DMS79 treated with DMSO at 0.1 percent for 48 hours (cell line): ENCODE measurements at places on chromosomes 13 and 19.

DNA sequence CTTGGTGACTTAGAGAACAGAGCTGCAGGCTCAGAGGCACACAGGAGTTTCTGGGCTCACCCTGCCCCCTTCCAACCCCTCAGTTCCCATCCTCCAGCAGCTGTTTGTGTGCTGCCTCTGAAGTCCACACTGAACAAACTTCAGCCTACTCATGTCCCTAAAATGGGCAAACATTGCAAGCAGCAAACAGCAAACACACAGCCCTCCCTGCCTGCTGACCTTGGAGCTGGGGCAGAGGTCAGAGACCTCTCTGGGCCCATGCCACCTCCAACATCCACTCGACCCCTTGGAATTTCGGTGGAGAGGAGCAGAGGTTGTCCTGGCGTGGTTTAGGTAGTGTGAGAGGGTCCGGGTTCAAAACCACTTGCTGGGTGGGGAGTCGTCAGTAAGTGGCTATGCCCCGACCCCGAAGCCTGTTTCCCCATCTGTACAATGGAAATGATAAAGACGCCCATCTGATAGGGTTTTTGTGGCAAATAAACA is 9.9 kb downstream of the APOC1 start:
- DNase-seq, result no peak

DNA sequence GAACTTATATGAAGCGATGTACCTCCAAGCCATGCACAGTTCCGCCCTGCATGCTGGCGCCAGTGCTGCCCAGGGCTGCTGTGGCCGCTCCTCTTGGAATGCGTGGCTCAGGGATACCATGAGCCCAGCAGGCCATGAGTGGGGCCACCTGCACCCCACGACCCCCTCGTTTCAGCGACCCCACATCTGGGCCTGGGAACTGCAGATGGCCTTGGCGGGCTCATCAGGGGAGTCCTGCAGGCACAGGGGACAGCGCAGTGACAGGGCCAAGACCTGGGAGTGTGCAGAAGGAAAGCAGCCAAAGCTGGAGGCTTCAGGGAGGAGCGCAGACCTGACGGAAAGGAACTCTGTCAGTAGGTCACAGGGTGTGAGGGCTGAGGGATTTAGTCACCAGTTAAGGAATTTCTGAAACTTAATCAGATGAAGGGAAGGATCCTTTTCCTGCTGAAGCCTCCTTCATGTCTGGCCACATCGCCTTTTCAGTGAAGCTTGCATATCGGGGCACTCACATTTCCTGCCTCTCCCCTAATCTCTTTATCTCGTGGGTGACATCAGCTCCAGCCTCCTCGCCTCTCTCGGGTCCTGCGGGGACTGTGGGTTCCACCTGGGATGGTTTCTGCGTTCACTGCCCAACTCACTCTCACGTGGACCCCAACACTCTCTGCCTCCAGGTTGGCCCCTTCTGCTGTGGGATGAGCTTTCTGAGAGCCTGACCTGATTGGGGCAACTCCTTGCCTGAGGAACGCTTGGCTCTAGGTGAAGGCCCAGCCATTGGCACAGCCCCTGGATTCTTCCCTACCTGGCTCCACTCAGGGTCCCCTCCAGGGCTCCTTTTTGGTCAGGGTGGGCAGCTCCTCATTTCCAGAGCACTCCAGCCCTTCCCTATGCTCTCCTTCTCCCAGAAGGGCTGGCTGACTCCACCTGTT is 123.5 kb downstream of the CRYL1 start:
- DNase-seq, result no peak

- no peak for DNase-seq
Measured at GRCh38 chr19:2060884-2061494, 9.9 kb upstream of the MKNK2 start.

DNA sequence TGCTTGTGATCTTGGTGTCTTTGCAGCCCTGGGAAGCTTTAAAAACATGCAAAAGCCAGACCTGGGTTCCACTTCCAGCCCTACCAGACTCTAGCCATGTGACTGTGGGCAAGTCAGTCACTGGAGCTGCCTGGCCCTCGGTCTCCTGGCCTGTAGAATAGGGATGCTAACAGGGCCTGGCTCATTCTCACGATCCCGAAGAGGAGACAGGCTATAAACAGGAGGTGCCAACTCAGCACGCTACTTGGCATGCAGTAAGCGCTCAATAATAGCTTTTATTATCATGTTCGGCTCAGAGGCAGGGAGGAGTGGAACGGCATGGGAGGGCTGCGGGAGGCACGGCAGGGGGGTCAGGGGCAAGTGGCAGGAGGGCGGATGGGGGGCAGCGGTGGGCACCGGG is 1.7 kb downstream of the CTXN1 start:
- DNase-seq, result no peak

DNA sequence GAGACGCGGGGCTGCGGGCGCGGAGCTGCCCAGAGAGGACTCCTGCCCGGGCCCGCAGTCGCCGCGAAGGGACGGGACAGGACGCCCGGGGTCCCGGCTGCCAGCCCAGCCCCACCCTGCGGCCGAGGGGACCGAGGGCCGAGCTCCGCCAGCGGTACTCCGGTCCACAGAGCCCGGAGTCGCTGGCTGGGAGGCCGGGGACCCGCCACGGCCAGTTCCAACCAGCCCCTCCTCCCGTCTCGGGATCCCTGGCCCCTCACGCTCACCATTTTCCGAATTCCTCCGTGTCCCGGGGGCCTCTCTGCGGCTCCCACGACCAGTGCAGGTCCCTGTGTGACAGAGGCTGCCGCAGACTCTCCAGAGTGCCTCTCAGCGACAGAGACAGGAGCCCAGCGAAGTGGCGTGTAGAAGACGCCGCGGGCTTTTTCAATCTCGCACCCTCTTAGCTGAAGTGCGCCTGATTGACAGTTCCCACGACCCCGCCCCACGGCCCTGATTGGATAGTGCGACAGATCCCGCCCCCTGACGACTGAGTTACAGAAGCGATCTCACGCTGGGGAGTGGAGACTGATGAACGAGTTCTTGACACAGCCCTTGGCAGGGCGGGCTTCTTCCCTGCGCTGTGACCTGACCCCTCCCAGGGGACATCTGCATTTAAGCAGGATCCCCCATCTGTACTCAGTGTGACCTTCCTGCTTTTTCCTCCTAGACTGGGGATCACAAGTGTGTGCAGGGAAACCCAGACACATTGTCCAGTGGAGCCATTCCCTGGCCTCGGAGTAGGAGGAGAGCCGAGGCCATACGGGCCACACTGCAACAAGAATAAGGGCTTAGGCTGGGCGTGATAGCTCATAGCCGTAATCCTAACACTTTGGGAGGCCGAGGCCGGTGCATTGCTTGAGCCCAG is 44.0 kb downstream of the ZNF823 start:
- peak; percentile 91 for DNase-seq

DNA sequence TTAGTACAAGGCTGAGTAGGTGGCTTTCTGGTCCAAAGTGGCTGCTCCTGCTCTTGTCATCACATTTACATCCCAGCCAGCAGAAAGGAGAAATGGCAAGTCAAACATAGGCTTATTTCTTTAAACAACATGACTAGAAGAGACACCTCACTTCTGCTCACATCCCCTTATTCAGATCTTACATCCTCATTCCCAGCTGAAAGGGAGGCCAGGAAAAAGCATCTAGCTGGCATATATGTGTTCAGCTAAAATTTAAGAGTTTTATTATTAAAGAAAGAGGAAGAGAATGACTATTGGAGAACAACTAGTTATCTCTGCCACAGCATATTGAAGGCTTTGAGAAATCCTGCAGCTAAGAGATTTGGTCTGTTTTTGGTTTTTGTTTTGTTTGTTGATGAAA is 34.1 kb downstream of the RGCC start:
- no peak for DNase-seq

DNA sequence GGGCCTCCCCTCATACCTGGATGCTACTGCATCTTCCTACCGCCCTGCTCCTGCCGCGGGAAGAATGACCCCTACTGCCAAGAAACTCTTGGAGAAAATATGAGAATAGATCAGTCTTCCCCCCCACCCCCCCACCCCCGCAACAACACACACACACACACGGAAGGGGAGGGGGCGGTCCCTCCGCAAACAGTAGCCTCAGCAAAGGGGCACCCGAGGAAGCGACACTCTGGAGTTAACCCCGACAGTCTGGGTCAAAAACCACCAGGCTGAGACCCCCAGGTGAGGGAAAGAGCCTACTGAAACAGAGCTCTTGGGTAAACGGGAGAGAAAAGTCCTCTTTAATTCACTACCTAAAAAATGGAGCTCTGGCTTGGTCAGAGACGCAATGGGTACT is 1.2 kb downstream of the MED26 start:
- DNase-seq, result no peak

DNA sequence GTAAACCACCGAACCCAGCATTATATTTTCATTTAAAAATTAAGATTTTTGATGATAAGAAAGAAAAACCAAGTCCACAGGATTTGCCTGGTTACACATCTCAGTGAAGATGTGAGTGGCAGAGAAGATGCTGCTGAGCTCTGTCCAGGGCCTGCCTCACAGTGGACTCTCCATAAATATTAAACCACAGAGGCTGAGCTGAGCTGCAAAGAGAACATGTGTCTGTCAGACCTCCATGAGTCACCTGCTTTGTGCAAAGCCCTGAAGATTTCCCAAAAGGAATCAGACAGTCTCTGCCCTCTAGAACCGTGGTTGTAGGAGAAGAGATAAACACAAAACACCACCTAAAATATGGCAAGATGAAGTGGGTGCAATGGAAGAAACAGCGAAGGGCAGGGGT is 127.2 kb upstream of the TSC22D1 start:
- no peak for DNase-seq

GRCh38 chr13:25001476-25002206 is 94.3 kb upstream of the PABPC3 start:
- DNase-seq, result no peak

GRCh38 chr13:53601113-53601512 is 572.5 kb downstream of the OLFM4 start:
- DNase-seq, result no peak

GRCh38 chr19:23699521-23699860 is 12.5 kb upstream of the ZNF675 start:
- peak; percentile 71 for DNase-seq

DNA sequence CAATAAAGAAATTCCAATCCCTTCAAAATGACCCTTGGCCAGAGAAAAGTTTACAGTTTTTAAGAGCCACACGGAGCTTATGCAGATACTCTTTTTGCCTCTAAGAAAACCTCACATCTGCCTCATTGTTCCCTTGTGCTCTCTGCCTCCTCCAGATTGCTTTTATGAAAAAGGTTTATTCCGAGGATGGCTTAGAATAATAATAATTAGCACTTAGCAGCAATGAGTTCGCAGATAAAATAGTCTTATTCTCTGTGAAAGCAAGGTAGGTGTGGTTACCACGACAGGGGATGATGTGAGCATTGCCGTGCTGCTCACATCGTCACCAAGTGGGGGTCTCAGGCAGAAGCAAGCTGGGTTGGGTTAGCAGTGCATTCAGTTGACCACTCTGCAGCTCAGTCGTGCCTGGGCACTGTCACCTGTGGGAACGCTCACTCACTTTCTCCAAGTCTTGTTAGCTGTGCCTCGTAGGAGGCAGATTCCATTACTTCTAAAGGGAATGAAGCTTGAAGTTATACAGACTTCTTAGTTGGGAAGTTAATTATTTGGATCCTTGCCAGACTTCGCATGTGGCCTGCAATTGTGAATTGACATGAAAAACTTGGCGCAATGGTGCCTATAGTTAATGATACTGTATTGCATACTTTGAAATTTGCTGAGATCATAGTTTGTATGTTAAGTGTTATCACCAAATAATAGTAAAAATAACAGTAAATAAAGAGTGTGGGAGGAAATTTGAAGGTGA is 157.2 kb downstream of the MYO16 start:
- no peak for DNase-seq

DNA sequence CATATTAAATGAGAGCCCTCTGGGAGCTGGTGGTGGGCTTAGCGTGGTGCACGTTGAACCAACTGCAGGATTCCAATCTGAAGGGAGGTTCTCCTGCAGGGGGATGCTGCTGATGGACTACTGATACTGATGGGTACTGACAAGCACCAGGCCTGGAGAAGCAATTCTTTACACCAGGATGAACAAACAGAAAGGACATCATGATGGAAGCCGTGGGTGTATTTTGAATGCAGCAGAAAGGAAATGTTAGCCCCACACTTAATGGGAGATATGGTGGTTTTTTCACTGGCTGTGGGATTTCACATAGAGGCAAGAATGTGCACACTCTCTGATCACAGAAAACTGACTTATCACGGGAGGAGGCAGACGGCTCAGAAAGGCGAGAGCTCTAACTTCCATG is 299.7 kb downstream of the TEX29 start:
- no peak for DNase-seq

DNA sequence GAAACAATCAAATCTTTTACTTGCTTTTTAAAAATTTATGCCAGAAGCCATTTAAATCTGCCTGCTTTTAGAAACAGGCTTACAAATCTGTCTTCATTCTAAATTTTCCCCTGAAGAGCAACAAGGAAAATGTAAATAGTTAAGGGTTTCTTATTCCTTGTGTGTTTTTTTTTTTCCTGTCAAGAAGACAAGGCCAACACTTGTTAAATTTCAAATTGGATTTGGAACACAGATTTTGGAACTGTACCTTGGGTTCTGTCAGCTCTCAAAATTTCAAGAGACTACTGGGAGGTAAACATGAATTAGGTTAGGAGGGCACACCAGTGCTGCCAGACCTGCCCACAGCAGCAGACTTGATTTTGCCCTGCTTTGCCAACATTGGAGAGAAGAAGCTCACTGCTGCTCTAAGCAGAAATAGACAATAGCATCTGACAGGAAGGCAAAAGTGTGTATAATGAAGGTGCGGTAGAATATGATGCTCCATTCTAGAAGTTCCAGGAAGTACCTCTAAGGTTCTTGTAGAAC is 121.7 kb downstream of the NHLRC3 start:
- peak; percentile 19 for DNase-seq

GRCh38 chr13:21463424-21463823 is 4.3 kb upstream of the ZDHHC20 start:
- DNase-seq, result no peak

- no peak for DNase-seq
Measured at GRCh38 chr13:32264407-32264806, 50.8 kb downstream of the ZAR1L start.

- no peak for DNase-seq
Measured at GRCh38 chr13:34409496-34410182, 532.4 kb upstream of the NBEA start.

GRCh38 chr13:94431574-94431973 is 47.9 kb downstream of the DCT start:
- DNase-seq, result no peak

- peak; percentile 75 for DNase-seq
Measured at GRCh38 chr13:25574437-25575411, 202.9 kb downstream of the ATP8A2 start.

DNA sequence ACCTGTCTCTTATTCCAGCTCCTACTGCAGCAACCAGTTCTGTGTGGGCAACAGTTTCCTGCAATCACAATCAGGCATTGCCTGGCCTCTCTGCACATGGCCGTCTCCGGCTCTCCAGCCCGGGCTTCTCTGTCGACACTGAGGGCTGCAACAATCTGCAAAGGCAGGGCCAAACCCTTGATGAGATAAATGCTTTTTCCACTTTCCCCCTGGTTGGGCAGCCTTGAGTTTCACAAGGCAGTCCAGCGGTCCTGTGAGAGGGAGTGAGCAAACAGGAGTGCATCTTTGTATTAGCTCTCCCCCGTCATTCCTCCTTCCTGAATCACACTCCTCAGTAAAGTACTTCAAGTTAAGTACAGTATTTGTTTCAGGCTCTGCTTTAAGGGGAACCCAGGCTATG is 40.7 kb upstream of the VWA8 start:
- no peak for DNase-seq

- no peak for DNase-seq
Measured at GRCh38 chr13:76378767-76379166, 507.4 kb downstream of the KCTD12 start.

GRCh38 chr13:46345398-46345797 is 41.7 kb downstream of the RUBCNL start:
- peak; percentile 67 for DNase-seq
